Nephron progenitor cell (in vitro differentiated cells): ENCODE measurements at places on chromosomes 2 and 18.

GRCh38 chr2:131037398-131038257 lies 55.6 kb downstream of the FAM168B start:
- H3K27ac ChIP-seq = no peak overlapping the region
- no peak for DNase-seq
- H3K4me3 ChIP-seq = no peak overlapping the region
- peaks cover 54% of the 10 kb centered on the region for H3K27me3 ChIP-seq
- no peaks in the 10 kb centered on the region for H3K36me3 ChIP-seq

DNA sequence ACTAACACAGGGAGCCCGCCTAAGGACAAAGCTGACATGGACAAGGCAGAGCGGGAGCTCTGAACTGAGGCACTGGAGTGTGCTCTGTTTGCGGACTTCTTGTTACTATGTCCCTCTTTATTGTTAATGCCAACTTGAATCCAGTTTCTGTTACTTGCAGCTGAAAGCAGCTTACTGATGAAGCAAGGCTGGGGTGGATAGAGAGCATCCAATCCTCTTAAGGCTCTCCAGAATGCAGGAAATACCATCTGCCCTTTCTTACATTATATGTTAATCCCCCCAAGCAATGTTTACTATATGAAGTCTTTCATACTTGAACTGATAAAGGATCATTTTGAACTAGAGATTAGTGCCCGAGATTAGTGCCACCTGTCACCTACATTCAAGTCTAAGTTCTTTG lies 9.4 kb downstream of the FAM210A start:
- H3K4me1 ChIP-seq = no peaks in the 10 kb centered on the region
- no peaks in the 10 kb centered on the region for H3K27me3 ChIP-seq
- no peak overlapping the region for H3K4me3 ChIP-seq
- no peak for DNase-seq
- H3K27ac ChIP-seq = no peak overlapping the region
- H3K36me3 ChIP-seq = peaks cover 49% of the 10 kb centered on the region

DNA sequence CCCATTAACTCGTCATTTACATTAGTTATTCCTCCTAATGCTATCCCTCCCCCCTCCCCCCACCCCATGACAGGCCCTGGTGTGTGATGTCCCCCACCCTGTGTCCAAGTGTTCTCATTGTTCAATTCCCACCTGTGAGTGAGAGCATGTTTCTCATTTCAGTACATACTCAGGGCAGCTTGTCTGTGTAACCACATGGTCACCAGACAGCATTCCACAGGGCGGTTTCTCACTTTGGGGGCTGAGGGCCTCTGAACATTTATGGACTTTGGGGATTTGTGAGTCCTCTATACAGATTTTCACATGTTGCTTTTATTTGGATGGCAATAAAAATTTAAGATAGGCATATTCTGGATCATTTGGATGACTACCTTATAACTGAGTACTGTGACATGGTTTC lies 84.0 kb downstream of the LYPD6B start:
- H3K36me3 ChIP-seq = peaks cover 4% of the 10 kb centered on the region
- H3K4me1 ChIP-seq = peaks cover 25% of the 10 kb centered on the region
- no peak overlapping the region for H3K4me3 ChIP-seq
- H3K27me3 ChIP-seq = peaks cover 2% of the 10 kb centered on the region
- DNase-seq = no peak

GRCh38 chr2:112605926-112606325 lies 21.5 kb downstream of the CHCHD5 start:
- peaks cover 24% of the 10 kb centered on the region for H3K27me3 ChIP-seq
- no peak overlapping the region for H3K4me3 ChIP-seq
- no peaks in the 10 kb centered on the region for H3K4me1 ChIP-seq
- DNase-seq = no peak

DNA sequence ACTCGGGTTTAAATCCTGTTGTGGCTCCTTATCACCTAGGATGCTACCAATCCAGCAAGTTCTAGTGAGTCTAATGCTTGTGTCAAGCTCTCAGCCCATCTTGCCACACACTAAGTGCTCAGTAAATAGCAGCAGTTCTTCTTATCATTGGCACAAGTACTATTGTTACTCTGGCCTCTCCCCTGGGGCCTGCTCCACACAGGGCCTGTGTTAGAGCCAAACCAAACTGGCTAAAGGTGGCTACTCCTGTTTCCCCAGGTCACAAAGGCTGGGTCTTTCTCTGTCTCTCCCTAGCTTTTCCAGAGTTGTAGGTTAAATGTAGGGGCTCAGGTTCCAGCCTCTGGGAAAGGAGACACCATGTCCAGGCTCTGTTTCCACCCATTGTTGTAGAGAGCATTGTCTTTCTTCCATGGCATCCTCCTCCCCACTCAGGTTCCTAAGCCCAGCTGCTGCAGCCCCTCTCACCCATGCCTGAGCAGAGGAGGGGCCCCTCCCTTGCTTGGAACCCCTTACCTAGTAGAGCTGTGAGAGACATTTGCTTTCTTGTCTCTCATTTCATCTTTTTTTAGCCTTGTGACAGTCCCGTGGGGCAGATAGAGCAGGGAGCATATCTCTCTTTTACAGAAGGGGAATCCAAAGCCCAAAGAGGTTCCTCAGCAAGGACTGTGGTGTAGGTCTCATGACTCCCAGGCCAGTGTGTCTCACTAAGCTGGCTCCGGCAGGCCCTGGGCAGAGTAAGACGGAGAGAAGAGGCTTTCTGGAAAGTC lies 56.4 kb upstream of the OTOF start:
- no peak overlapping the region for H3K4me3 ChIP-seq
- DNase-seq = no peak
- H3K27me3 ChIP-seq = peaks cover 13% of the 10 kb centered on the region
- no peak overlapping the region for H3K27ac ChIP-seq

DNA sequence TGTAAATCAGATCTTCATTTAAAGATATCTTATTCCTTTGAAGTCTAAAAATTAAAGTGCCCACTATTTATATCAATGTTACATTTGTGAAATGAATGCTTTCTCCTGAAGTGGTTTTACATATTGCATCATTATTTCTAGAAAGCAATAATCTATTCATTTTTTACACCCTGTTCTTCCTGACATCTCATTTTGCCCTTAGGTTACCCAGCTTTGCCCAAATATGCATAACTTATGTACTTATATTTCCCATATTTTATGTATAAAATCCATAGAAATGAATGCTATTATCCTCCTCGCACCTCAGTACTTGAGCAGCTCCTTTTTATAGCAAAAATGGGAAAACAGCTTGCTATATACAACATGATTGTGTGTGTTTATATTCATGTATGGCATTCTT lies 396.5 kb upstream of the DSEL start:
- H3K36me3 ChIP-seq = no peaks in the 10 kb centered on the region
- no peak overlapping the region for H3K27ac ChIP-seq
- no peaks in the 10 kb centered on the region for H3K4me1 ChIP-seq
- no peak for DNase-seq
- no peaks in the 10 kb centered on the region for H3K27me3 ChIP-seq
